ENCODE measurements at places on chromosomes 11 and 22.

GRCh38 chr11:78332174-78332866 lies 85.3 kb downstream of the GAB2 start:
- no peak for DNase-seq

- DNase-seq = no peak
Observed at GRCh38 chr11:73271936-73272679, at the start of gene P2RY6. Gene P2RY6, plus strand, starts transcription at chr11:73272338. Its CDS starts 24,181 bp downstream, at chr11:73296519.

DNA sequence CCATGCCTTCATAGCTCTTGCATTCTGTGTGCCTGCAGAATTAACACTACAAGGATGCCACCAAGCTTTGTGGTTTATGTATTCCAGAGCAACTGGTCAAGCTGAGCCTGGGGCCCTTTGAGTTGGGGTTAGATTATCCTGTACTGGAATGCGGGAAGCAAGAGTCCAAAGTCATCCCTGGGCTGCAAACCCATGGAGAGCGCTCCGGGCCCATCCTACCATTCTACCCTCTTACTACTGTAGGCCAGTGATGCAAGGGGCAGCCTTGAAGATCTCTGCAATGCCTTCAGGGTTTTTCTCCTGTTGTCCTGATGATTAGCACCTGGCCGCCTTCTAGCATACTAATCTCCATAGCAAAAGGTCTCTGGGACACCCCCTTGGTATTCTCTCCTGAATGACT lies 51.3 kb downstream of the TUG1 start:
- DNase-seq = no peak

DNA sequence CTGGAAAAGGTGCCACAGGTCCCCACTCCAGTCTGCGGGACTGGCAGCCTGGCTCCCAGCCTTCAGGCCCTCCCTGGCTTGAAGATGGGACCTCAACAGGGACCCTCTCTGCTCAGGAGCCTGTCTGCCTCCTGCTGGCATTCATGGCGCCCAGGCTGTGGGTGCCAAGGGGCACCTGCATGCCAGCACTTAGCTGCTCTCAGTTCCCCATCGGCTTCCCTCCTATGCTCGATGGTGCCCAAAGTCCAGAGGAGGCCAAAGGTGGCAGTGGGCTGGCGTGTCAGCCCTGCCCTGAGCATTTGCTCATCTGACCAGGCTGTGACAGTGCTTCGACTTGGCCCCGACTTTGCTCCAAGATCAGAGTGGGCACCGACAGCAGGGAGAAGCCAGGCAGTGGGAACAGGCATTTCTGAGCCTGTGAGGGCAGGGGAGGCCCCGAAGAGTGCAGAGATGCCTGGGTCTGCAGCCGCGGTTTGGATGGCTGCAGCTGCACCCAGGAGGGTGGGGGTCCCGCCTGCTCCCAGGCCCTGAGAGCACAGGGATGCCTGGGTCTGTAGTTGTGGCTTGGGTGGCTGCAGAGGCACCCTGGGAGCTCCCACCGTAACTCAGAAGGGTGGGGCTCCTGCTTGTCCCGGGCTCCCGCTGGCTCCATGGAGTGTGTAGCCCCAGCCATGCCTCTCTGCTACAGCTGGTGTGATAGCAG lies 463.6 kb downstream of the TBC1D22A start:
- no peak for DNase-seq

DNA sequence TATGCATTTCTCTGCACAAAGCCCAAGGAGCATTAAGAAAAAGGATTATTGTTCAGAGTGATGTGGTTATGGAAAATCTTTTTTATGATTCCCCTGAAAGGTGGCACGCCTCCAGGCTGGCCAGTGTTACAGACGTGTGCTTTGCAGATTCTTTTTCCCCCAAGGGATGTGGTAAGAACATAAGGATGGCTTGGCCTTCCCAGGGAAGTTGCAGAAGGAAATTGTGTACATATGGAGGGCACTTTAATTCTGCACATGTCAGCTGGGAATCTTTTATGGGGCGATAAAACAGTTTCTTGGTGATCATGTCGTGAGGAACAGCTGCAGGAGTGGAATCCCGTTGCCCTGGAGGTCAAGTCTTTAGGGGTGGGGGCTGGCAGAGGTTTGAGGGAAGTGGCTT lies 9.7 kb downstream of the SMARCB1 start:
- no peak for DNase-seq

- no peak for DNase-seq
Observed at GRCh38 chr11:88448131-88448670, 110.7 kb upstream of the CTSC start.

DNA sequence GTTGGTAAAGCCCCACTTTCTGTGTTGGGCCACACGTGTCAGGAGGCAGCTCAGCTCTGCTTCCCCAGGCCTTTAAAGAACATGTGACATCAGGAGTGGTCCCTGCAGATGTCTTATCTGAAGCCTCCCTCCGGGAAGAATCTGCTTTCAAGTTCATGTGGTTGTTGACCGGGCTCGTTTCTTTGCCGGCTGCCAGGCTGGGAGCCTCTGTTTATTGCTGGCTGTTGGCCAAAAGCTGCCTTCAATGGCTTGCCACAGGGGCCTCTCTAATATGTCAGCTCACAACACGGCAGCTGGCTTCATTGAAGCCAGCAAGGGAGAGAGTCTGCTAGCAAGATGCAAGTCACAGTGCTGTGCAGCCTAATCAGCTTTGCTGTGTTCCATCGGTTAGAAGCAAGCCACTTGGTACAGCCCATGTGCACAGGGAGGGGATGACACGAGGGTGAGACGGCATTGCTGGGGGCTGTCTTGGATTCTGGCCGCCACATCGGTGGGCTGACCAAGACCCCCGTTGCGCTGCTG lies 14.6 kb downstream of the MRGPRF start:
- no peak for DNase-seq

- no peak for DNase-seq
Observed at GRCh38 chr11:116647305-116648080, 125.3 kb downstream of the BUD13 start.

DNA sequence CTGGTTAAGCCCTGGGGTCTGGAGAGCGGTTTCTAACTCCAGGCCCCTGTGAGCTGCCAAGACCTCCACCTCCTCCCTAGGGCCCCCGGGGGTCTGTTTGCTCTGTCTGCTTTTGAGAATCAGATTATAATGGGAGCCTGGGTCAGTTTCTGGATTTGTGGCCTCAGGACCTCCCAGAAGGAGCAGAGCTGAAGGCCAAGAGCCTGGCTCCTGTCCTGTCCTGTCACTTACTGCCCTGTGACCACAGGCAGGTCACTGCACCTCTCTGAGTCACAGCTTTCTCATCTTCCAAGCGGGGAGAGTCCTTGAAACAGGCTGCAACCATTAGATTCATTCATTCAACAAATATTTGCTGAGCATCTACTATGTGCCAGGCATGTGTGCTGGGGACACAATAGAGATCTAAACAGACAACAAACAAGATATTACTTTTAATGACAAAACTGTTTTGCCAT lies 87.3 kb upstream of the FGF3 start:
- DNase-seq = no peak

DNA sequence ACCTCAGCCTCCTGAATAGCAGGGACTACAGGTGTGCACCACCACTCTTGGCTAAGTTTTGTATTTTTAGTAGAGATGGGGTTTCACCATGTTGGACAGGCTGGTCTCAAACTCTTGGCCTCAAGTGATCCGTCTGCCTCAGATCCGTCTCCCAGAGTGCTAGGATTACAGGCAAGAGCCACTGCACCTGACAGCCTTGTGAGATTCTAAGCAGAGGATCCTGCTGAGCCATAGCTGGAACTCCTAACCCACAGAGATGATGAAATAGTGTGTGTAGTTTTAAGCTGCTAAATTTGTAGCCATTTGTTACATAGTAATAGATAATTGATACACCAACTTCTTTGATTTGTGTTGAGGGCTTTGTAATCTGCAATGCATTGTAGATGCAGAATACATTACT lies 51.1 kb downstream of the CLMP start:
- no peak for DNase-seq

GRCh38 chr11:76700177-76701100 lies 29.9 kb upstream of the LRRC32 start:
- no peak for DNase-seq

GRCh38 chr11:12108875-12109453 lies 1.4 kb upstream of the MICAL2 start:
- DNase-seq = no peak

GRCh38 chr11:70082829-70083228 lies 4.7 kb downstream of the ANO1 start:
- no peak for DNase-seq

DNA sequence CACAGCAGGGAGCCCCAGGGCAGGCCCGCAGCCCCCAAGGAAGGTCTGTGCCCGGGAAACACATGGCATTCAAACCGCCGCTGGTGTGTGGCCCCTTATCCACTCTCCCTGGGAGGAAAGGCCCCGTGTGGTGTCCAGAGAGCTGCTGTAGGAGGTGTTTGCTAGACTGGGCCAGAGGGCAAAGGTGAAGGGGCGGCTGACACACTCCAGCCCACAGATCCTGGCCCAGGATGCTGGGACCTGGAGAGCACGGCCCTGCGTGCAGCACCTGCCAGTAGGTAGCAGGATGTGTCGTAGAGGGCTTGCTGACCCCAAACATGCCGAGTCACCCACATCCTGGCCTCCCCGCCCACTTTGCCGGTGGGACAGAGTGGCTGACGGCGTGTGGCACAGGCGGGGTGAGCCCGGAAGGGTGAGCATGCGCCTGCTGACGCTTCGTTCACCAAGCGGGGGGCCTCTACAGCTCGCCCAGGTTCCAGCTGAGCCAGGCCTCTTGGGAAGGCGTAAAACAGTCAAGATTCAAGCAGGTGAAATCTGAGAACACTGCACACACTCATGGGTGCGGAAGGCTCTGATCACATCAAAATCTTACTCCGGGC lies 11.0 kb downstream of the OSBPL5 start:
- no peak for DNase-seq

DNA sequence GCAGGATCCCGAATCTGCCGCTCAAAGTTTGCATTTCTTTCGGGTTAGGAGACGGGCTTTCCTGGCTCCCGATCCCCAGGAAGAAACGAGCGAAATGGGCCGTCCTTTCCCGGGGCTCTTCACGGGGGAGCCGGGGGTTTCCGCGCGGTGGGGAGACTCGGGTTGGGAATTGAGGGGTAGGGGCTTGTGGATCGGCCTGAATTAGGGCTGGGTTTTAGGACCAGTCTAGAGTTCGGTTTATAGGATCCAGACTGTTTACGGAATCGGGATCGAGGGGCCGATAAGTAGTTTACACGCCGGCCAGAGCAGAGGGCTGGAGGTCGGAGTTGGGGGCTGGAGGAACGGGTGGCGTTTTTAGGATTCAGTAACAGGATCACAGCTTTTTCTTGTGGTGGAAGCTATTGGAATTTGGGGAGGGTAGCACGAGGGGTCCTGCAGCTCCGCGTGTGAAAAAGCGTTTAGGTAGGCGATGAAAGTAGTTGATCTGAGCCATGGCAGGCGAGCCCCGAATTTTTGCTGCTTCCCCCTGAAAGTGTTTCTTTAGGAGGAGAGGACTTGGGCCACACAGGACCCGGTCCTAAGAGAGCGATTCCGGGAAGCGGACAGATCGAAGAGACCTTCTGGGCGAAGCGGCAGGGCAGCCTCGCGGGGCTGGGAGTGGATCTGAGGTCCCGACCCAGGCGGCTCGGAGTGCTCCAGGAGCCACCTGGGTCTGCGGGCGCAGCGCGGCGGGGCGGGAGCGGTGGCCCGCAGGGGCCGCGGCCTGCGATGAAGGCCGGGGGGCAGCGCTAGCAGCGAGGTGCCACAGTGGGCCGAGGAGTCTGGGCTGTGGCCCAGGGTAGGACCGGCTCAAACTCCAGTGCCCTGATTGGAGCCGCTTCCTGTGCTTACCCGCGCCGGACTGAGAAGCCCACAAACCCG lies 1.6 kb downstream of the PKNOX2 start:
- no peak for DNase-seq

DNA sequence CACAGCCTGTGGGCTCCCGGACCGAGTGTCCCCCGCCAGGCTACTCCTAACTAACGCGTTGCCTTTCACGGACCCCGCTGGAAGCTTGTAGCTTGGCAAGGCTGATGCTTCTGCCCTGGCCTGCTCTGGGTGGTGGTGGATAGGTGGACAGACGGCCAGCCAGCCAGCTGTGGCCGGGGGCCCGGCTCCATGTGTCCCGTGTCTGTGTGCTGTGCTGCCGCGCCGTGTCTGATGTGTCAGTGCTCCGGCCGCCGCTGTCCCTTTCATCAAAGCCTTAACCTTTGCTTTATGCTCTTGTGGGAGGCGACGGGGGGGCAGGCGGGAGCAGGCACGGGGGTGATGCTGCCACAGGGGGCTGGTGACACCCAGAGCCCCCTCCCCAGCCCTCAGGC lies 5.0 kb downstream of the CCDC188 start:
- DNase-seq = no peak

DNA sequence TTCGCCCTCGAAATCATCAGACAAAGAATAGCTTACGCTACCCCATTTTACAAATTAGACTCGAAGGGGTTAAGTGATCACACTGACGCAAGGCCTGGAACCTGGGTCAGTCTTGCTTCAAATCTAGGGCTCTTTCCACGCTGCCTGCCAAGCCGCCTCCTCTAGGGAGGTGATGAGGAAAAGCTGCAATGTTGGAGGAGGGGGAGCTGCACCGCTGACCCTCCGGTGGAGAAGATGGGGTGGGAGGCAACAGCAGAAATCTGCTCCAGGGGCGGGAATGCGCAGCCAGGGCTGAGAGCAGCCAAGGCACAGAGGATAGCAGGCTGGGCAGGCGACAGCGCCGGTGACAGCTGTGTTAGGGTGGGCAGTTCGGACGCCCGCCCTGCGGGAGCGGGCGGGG lies 595 bp downstream of the SYVN1 start:
- no peak for DNase-seq

GRCh38 chr11:62778441-62778840 lies 7.2 kb downstream of the TAF6L start:
- no peak for DNase-seq

DNA sequence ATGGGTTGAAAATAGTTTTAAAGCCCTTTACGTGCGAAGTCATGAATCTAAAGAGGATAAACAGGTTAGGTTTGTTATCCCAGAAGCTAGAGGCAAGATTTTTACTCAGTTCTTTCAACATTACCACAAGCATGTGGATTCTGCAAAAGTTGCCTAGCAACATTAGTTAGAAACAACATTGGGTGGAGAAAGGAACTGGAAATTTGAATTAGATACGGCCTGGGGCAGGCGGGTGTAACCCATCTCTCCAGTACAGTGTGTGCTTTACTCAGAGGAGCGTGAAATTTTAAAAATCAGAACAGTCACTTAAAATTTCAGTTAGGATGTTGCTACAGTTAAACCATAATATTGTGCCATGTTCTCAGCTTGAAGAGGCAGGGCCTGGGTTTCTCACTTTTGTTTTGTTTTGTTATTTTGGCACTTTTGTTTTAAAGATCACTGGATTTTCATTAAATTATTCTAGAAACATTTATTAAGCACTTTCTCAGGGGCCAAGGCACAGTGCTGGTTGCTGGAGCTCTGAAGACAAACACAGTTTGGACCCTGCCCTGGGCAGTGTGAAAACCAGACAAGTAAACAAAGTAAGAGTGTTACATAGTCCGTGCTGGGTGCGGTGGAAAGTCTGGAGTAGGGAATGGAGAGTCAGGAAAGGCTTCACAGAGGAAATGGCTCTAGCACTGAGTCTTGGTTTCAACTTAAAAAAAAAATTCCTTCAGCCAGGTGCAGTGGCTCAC lies 4.4 kb upstream of the WEE1 start:
- DNase-seq = no peak

- DNase-seq = no peak
Observed at GRCh38 chr11:72497731-72498130, 63.4 kb upstream of the CLPB start.

All from activated CD4-positive, CD25-positive, alpha-beta regulatory T cell (primary cell).